ENCODE measurements at places on chromosomes 12 and 14. TPM values are rescaled to one million over a fixed set of nuclear protein-coding genes. Genes with fewer than 3 reads are reported as not detected.

DNA sequence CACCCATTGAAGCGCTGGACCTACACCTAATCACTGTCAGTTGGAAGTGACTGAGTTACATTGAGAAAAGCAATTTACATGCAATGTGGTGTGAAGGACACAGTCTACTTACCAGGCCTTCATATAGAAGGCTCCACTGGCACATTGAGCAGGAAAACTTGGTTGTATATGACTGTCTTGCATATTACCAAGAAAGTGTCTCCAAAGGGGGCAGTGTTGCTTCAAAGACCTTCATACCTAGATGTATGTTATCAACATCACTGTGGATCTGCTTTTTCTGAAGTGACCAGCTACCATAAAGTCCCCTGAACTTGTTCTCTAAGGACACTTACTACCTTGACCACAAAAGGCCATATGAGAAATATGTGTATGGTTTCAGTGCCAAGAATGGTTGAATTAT is 64.1 kb downstream of the NELL2 start:
- no peak overlapping the region for H3K27ac ChIP-seq
- no peaks in the 10 kb centered on the region for H3K27me3 ChIP-seq
- no peaks in the 10 kb centered on the region for H3K4me1 ChIP-seq
- no peak for DNase-seq

DNA sequence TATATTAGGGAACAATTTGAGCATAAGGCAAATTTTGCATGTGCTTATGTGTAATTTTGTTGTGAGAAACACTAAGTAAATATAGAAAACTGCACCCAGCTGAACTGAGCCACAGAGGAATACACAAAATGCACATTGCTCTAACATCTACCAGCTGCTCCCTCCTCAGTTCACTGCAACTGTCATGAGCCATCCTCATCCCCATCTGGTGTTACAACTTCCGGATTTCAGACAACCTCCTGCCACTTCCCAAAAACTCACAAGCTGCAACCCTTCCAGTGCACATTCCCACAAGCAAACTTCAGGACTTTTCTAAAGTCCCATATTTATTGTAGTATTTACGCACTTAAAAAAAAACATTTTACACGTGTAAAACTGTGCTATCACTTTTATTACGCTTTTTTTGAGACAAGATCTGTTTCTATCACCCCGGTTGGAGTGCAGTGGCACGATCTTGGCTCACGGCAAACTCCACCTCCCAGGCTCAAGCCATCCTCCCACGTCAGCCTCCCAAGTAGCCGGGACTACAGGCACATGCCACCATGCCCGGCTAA is 169.1 kb upstream of the TBX3 start:
- no peaks in the 10 kb centered on the region for H3K36me3 ChIP-seq
- H3K27ac ChIP-seq, result no peak overlapping the region
- no peaks in the 10 kb centered on the region for H3K4me1 ChIP-seq
- H3K27me3 ChIP-seq, result no peaks in the 10 kb centered on the region
- H3K4me3 ChIP-seq, result no peak overlapping the region

DNA sequence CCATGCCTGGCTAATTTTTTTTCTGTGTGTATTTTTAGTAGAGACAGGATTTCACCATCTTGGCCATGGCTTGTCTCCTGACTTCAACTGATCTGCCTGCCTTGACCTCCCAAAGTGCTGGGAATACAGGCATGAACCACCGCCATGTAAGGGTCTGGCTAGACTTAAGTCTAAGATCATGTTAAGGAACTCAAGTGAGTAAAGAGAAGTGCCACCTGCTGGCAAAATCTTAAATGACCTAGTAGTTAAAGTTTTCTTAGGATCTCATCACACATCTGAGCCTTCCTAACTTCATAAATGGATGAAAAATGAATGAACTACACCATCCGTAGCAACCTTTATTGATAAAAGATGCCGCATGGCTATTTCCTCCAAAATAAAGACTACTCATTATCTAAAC is 1.7 kb upstream of the C12orf56 start:
- peaks cover 8% of the 10 kb centered on the region for H3K4me1 ChIP-seq
- no peak for DNase-seq
- H3K27ac ChIP-seq, result no peak overlapping the region
- H3K4me3 ChIP-seq, result no peak overlapping the region

- H3K27me3 ChIP-seq, result no peaks in the 10 kb centered on the region
- H3K4me3 ChIP-seq, result no peak overlapping the region
- no peak overlapping the region for H3K27ac ChIP-seq
- no peaks in the 10 kb centered on the region for H3K36me3 ChIP-seq
Observed at GRCh38 chr12:22919883-22920282, 294.9 kb downstream of the ETNK1 start.

DNA sequence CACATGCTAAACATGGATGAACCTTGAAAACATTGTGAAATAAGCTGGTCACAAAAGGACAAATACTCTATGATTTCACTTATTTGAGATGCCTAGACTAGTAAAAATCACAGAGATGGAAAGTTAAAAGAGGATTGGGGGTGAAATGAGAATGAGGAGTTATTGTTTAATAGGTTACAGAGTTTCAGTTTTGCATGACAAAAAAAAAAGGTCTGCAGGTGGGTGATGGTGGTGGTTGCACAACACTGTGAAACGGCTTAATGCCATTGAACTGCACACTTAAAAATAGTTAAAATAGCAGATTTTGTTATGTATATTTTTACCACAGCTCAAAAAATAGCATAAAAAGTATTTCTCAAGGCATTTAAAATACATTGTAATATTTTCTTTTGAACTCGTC is 151.9 kb upstream of the NRXN3 start:
- H3K27ac ChIP-seq, result no peak overlapping the region
- no peaks in the 10 kb centered on the region for H3K36me3 ChIP-seq

GRCh38 chr12:121112496-121112895 is 20.2 kb upstream of the P2RX7 start:
- no peaks in the 10 kb centered on the region for H3K36me3 ChIP-seq
- no peaks in the 10 kb centered on the region for H3K27me3 ChIP-seq
- DNase-seq, result no peak
- H3K4me3 ChIP-seq, result no peak overlapping the region

GRCh38 chr12:14826491-14826890 is 12.5 kb upstream of the SMCO3 start:
- no peak for DNase-seq
- no peak overlapping the region for H3K27ac ChIP-seq

DNA sequence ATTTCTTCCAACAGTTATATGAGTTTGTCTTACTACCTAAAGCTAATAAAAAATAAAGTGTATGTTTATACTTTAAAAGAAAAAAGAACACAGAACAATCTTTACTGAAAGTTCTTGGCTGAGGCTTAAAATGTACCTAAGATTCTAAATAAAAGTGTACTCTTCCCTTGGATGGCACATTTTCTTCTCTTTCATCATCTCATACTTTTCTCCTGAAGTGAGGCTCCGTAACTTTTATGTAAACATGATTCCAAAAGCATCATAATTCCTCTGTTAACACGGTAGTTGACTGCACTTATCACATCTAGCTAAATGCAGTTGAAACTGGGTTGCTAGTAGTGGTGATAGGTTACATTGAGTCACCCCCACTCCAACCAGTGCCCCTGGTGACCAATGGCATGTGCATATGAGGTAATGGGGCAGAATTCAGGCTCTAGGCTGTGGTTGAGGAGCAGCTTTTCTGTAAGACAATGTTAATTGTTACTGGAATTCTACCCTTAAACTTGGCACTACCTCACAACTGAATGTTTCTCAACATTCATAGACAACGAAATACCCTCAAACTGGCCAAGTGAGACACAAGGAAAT is 38.4 kb downstream of the WASHC3 start:
- H3K27me3 ChIP-seq, result no peaks in the 10 kb centered on the region
- peak overlapping the region; percentile 65 for H3K27ac ChIP-seq

- H3K27me3 ChIP-seq, result no peaks in the 10 kb centered on the region
- no peak overlapping the region for H3K4me3 ChIP-seq
- H3K27ac ChIP-seq, result peak overlapping the region; percentile 35
- peaks cover 37% of the 10 kb centered on the region for H3K4me1 ChIP-seq
- H3K36me3 ChIP-seq, result peaks cover 47% of the 10 kb centered on the region
Observed at GRCh38 chr12:106097011-106097410, 41.7 kb downstream of the NUAK1 start.

GRCh38 chr14:104650981-104651875 is 38.2 kb upstream of the INF2 start:
- no peak overlapping the region for H3K4me3 ChIP-seq
- no peak overlapping the region for H3K27ac ChIP-seq
- peaks cover 11% of the 10 kb centered on the region for H3K4me1 ChIP-seq
- no peak for DNase-seq
- no peaks in the 10 kb centered on the region for H3K36me3 ChIP-seq

GRCh38 chr12:88272456-88272855 is 130.3 kb downstream of the TMTC3 start:
- H3K4me1 ChIP-seq, result peaks cover 13% of the 10 kb centered on the region
- no peak for DNase-seq
- H3K36me3 ChIP-seq, result no peaks in the 10 kb centered on the region
- H3K27ac ChIP-seq, result no peak overlapping the region
- no peaks in the 10 kb centered on the region for H3K27me3 ChIP-seq

- peak overlapping the region; percentile 88 for H3K4me3 ChIP-seq
- H3K27me3 ChIP-seq, result no peaks in the 10 kb centered on the region
- no peaks in the 10 kb centered on the region for H3K36me3 ChIP-seq
Observed at GRCh38 chr12:48104531-48104930, 1.3 kb downstream of the SENP1 start.

GRCh38 chr12:106631150-106631549 is 48.3 kb downstream of the RFX4 start:
- no peak overlapping the region for H3K27ac ChIP-seq
- H3K4me3 ChIP-seq, result no peak overlapping the region
- H3K27me3 ChIP-seq, result no peaks in the 10 kb centered on the region
- DNase-seq, result no peak
- H3K4me1 ChIP-seq, result no peaks in the 10 kb centered on the region

DNA sequence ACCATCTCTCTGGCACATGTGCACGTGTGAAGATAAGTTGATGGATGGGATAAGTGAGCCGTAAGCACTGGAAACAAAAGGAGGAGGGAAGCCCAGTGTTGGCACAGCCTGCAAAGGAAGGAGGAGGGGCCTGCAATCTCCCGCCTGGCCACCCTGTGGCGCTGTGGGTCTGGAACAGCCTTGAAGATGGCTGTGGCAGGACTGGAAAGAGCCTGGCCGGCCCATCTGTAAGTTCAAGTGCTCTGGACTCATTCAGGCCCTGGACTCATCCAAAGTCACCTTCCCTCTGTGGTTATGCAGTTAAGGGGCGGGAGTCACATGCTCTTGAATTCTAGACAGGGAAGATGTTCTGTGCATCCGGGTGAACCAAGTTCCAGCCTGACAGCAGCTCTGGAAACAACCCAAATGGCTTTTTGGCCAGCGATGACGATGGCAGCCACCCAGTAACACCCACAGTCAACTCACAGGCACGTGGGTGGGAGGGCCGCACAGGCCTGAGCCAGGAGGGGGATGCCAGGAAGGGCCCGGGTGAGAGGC is 50.4 kb downstream of the CHGA start:
- H3K4me1 ChIP-seq, result peaks cover 40% of the 10 kb centered on the region
- peak overlapping the region; percentile 89 for H3K27ac ChIP-seq
- no peak overlapping the region for H3K4me3 ChIP-seq

DNA sequence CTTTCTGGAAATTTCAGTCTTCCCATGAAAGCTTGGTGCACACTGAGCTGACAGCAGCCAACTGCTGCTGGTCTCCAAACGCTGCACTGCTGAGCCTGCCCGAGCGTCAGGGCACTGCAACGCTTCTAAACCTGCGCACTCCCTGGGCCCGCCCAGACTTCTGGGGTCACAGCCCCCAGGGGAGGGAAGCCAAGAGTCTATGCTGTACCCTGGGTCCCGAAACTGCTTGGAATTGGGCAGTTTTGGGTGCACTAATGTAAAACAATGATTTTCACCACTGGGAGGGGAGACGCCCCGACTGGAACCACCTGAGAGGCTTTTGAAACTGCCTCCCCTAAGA is 32.0 kb downstream of the CCDC92 start:
- no peaks in the 10 kb centered on the region for H3K27me3 ChIP-seq
- no peaks in the 10 kb centered on the region for H3K4me1 ChIP-seq
- peaks cover 55% of the 10 kb centered on the region for H3K36me3 ChIP-seq
- no peak overlapping the region for H3K4me3 ChIP-seq
- H3K27ac ChIP-seq, result no peak overlapping the region

DNA sequence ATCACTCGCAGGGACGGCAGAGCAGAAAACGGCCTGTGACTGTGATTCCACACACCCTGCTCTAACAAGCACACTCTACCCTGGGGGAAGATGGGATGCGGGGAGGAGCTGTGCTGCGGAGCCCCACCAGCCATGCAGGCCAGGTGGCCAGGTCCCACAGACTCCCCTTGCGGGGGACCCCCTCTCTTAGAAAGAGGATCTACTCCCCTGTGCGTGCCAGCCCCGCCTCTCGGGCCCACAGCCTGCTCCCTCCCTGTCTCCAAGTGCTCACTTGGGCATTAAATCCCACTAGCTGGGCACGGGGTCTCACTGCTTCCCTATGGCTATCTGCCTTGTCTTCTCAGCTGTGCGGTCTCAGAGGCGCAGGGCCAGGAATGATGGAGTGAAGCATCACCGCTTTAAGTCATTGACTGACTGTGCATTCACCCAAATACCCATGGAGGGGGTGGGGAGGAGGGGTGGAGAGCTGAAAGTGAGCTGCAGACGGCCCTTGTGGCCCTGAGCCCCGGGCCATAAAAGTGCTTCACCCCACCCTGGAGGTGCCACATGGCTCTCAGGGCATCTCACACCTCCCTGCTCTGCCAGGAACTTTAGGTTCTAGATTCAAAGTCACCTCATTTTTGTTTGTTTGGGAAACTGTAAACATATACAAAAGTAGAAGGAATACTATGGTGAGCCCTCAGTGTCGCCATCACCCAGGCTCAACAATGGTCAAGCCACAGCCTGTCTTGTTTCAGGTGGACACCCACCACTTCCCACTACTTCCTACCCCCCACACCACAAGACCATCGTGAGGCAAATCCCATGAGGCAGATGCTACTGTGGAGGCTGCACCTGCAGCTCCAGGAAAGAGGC is 9.4 kb downstream of the STX2 start:
- H3K36me3 ChIP-seq, result no peaks in the 10 kb centered on the region
- H3K4me1 ChIP-seq, result peaks cover 47% of the 10 kb centered on the region
- H3K27me3 ChIP-seq, result no peaks in the 10 kb centered on the region
- no peak for DNase-seq
- no peak overlapping the region for H3K27ac ChIP-seq

GRCh38 chr12:89775063-89775985 is 66.7 kb upstream of the ATP2B1 start:
- no peaks in the 10 kb centered on the region for H3K27me3 ChIP-seq
- H3K36me3 ChIP-seq, result no peaks in the 10 kb centered on the region
- no peak overlapping the region for H3K4me3 ChIP-seq
- DNase-seq, result no peak

DNA sequence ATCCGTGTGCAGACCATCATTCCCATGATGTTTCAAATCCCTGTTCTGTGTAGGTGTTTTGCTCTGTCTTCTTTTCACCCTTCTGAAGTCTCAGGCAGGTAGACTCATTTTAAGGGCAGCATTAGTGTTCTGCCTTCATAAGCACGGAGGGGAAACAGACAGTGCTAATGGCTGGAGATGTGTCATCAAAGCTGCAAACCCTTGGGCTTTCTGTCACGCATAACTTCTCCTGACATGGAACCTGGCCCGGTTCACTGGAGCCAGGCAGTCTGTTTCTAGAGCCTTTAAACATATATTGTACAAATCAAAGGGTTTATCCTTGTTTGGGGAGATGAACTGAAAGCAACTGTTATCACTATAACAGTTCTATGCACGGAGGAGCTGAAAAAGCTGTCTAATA is 141.4 kb downstream of the TMEM132D start:
- DNase-seq, result no peak
- H3K27ac ChIP-seq, result no peak overlapping the region
- H3K4me3 ChIP-seq, result no peak overlapping the region
- H3K36me3 ChIP-seq, result no peaks in the 10 kb centered on the region
- no peaks in the 10 kb centered on the region for H3K4me1 ChIP-seq

IQSEC3 gene
- 2.3 TPM for total RNA-seq

SPIC gene
- total RNA-seq, result not detected

SUDS3 gene
- 34.5 TPM for total RNA-seq

VAMP1 gene
- total RNA-seq, result 6.0 TPM

CELA1 gene
- total RNA-seq, result not detected

KRT2 gene
- total RNA-seq, result not detected

METAP2 gene
- total RNA-seq, result 74.8 TPM

OTUB2 gene
- 0.52 TPM for total RNA-seq

E2F7 gene
- not detected for total RNA-seq

STAC3 gene
- 1.7 TPM for total RNA-seq

Measured in esophagus muscularis mucosa (tissue), 4 donors.